ENCODE measurements at places on chromosomes 5 and 9. TPM values are rescaled to one million over a fixed set of nuclear protein-coding genes. Genes with fewer than 3 reads are reported as not detected.

GRCh38 chr9:6655036-6655435 lies 9.5 kb upstream of the GLDC start:
- no peak for DNase-seq

DNA sequence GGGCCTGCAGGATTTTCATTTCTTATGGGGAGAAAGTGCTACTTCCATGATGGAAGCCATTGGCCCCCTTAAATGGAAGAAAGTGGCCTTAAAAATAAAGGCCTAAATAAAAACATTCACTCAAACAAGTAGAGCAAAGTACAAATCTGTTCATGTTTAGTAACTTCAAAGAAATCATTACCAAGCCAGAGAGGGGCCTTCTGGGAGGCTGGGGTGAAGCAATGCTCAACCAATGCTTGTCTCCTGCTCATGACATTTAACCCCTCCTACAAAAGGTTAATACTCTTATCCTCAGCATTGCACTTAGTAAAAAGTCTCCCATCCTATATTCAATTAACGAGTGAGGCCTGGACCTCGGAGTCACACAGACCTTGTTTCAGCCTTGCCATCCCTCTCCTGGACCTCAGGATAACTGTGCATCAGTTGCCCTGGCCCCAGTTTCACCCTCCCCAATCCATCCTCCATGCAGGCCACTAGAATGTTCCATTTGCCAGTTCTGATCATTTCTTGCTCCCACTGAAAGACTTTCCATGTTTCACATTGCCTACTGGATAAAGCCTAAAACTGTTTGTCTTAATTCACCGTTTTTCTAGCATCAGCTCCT lies 36.9 kb upstream of the ALDH1B1 start:
- no peak for DNase-seq

Gene CHSY3
- total RNA-seq: 9.9 TPM

- no peak for DNase-seq
These were observed 2.3 kb downstream of the ACSL6 start for GRCh38 chr5:132008961-132009680.

Gene FAM200C
- total RNA-seq: 4.7 TPM

DNA sequence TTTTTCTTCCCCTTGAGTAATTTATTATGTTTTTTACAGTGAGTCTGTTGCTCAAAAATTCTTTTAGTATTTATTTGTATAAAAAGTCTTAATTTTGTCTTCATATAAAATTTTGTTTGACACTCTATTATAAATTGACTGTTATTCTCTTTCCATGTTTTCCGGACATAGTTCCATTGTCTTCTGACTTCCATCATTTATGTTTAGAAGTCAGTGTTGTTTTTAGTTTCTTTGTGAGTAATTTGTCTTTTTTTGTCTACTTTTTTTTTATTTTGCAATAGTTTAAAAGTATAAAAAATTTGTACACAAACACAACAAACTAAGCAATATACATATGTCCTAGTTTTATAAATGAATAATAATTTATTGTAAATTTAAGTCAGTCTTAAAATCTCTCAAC lies 25.7 kb upstream of the SPDL1 start:
- DNase-seq: no peak

GRCh38 chr5:1952444-1953099 lies 69.8 kb upstream of the IRX4 start:
- DNase-seq: no peak

DNA sequence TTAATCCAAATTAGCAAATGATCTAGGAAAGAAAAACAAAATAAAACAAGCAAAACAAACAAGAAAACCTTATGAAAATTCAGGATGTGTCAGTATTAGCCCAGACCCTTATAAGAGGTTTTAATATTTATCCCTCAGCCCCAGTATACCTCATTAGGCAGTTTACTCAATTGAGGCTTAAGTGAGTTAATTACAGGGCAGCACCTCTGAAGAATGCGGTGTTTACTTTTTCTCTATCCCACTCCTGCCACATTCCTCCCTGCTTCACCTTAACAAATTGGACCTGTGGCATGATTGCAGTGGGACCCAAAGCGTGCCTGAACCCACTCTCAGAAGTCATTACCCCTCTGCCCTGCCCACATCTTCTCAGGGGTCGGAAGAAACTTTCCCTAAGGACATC lies 67.1 kb downstream of the SIL1 start:
- no peak for DNase-seq

DNA sequence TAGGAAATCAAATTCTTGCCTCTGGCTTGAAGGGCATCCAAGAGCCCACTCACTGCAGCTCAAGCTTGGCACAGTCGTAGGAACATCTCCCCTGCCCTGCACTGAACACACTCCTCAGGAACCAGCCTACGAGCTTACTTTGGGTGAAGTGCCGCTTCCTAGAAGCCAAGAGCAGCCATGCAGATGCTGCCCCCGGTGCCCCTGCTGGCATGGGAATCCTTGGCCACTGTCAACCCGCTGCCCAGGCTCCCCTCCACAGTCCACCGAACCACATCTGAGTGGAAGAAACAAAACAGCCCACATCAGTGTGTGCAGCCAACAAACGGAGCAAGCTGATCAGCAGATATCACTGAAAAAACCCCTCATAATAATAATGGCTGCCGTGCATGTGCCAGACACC lies 89.8 kb downstream of the TMEM215 start:
- no peak for DNase-seq

- no peak for DNase-seq
These were observed 1.7 kb downstream of the DIAPH1 start for GRCh38 chr5:141617128-141617527.

- DNase-seq: no peak
These were observed at the start of gene RGS3 for GRCh38 chr9:113463418-113464285. Gene RGS3 (plus strand): TSS chr9:113463727. CDS start chr9:113463803, 76 bp downstream.

DNA sequence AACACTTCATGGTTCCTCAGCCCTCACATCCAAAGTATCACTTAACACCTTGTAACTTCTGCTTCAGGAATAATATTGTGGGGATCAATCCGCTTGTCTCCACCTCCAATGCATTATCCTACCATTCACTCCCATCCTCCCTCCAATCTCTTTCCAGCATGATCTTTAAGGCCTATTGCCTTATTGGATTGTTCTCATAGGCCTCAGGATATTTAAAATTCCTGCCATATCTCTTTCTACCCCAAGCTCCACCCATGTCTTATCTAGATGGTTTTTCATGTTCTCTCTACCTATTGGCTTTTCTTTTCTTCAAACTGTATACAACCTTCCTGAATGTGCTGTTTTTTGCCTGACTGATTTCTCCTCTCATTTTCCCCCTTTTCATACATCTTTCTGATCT lies 7.2 kb downstream of the KDM4C start:
- no peak for DNase-seq

DNA sequence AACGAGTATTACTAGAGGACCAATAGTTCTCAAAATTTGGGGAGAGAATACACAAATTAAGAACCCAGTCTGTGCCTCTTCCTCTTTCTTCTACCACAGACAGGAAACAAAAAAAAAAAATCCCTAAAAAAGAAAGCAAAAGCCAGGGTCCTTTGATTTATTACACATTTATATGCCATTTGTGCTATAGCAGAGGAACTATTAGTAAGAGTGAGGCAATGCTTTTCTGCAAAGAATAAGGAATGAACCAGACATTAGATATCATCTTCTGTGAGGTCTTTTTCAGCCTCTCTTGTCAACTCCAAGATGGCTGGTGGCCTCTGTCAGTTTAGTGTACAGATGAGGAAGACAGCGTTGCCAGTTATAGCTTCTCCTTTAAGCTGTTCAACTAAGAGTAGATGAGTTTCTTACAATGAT lies 127.6 kb downstream of the RFX3 start:
- no peak for DNase-seq

DNA sequence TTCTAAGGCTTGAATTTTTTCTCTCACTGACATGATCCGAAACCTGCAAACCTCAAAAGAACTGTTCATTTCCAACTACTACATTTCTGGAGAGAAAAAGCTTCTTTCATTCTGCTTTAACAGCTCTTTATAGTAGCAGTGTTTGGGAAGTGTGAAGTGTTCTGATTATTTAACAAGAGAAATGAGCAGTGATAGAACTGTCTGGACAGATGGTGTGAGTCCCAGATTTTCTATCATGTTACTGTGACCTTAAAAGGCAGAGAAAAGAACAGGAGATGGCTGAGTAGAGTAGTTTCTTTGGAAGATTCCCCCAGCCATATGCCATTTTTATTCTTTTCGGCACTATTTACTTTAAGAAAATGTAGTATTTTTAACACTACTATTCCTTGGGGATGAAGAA lies 41.3 kb upstream of the TAL2 start:
- DNase-seq: no peak

Measured in fibroblast of villous mesenchyme (primary cell).